ENCODE measurements at places on chromosomes 7 and 10.

- DNase-seq = no peak
Observed at GRCh38 chr7:117011419-117012260, 58.3 kb downstream of the ST7 start.

- DNase-seq = no peak
Observed at GRCh38 chr10:29120216-29120615, 168.7 kb upstream of the LYZL1 start.

GRCh38 chr7:99752356-99752755, 17.4 kb upstream of the CYP3A7 start:
- no peak for DNase-seq

DNA sequence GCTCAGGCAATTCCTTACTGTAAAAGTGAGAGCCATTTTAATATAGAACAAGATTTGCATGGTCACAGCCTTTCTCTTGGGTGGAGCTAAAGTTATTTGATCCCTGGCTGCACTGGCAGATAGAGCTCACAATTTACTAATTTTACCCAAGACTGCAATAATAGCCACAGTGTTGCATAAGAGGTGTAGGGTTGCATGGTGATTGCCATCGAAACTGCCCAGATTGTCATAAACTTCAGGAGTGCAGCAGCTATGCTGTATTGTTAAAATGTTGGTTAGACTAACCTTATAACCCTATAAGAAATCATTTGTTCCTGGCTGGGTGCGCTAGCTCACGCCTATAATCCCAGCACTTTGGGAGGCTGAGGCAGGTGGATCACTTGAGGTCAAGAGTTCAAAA, 50.0 kb downstream of the VCL start:
- no peak for DNase-seq

DNA sequence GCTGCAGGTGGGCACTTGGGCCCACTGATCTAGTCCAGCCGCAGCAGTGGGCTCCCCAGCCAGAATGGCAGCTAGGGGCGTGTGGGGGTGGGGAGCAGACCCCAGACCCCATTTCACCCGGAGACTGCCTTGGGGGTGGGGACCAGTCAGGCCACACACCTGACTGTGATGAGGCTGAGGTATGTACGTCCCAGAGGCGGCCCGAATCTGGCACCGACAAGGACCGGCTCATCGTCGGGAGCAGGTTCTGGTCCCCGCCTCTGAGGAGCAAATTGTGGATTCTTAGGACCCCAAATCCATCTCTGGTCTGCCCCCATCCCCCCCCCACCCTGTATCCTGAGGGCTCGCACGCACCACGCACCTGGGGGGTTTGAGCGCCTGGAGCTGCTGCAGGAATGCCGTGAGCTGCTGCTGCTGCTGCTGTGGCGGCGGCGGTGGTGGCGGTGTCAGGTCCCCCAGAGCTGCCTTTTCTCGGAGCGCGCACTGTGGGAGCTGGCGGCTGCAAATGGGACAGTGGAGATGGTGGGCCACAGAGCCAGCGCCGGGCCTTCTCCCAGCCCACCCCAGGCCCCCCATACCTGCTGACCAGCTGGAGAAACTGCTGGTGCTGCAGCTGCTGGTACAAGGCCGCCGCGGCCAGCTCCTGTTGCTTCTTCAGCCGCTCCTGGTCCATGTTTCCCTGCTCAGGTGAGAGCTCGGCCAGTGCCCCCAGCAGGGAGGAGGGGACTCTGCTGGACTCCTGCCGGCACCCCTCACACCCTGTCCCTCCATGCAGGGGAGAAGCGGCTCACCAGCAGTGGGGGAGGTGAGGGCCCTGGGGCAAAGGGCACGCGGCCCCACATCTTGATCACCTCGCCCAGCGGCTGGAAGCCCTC, 10.2 kb downstream of the GIGYF1 start:
- DNase-seq = no peak

- no peak for DNase-seq
Observed at GRCh38 chr7:132705146-132705545, 128.9 kb upstream of the PLXNA4 start.

Measured in thyroid gland (tissue), 4 donors.